ENCODE measurements at places on chromosomes 3 and 15.

DNA sequence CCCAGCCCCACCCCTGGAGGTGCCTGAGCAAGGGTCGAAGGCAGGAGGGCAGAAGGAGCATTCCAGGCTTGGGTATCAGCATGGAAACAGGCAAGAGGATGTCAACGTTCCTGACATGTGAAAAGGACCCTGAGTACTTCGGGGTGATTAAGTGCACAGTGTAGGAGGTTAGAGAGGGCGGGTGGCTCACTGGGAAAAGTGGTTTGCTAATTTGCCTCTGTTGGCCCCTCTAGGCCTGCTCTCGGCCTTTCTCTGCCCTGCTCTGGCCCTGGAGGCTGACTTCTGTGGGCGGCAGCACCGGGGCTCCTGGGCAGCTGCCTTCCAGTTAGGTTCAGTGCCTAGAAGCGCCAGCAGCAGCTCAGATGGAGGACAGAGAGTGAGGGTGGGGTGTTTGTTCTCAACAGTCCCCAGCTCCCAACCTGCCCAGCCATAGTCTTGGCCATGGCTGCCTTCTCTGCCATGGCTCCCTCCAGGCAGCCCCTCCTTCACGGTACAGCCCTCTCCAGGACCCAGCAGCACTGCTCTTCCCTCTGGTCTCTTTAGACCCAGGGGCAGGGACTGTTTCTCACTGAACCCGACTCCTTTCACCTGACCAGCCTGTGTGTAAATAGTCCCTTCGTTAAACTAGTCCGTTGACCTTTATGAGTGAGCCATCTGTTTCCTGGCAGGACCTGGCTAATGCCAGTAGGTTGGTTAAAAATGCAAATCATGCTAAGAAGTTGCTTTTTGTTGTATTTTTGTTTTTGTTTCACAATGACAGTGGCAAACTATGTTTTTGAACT is 107.1 kb upstream of the TPM1 start:
- DNase-seq, result no peak

GRCh38 chr15:22778796-22779195 is 7.6 kb upstream of the NIPA1 start:
- no peak for DNase-seq

DNA sequence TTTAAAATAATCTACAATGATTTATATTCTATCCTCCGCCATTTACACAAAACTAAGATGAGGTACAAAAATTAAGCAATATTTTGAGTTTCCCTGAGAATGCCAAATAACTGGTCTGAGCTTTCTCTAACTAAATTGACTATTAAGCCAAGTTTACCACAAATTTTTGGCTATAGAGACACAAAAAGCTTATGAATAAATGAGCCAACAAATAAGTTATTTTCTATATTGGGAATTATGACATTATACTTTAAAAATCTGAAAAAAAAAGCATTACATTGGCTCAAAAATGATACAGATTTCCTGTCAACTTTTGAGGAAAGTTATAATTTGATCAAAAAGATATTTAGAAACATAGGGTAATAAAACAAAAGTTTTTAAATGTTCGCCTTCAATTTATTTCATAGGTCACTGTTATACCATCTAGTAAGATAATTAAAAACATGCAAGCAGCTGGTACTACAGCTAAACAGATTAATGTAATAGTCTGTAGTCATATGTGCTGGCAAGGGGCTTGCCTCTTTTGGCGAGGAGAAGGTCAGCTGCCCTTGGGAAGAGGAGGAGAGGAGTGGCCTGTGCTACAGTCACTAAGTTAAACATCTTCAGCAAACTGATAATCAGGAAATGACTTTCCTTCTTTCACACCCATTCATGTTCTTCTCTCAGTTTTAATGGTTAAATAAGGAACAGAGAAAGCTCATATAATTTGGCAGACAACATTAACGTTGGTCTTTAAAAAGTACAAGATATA is 318.5 kb downstream of the TBC1D5 start:
- peak; percentile 14 for DNase-seq

- DNase-seq, result peak; percentile 72
Observed at GRCh38 chr15:92797168-92798052, 102.7 kb upstream of the CHD2 start.

GRCh38 chr3:120449701-120450599 is 842 bp downstream of the FSTL1 start:
- peak; percentile 92 for DNase-seq

DNA sequence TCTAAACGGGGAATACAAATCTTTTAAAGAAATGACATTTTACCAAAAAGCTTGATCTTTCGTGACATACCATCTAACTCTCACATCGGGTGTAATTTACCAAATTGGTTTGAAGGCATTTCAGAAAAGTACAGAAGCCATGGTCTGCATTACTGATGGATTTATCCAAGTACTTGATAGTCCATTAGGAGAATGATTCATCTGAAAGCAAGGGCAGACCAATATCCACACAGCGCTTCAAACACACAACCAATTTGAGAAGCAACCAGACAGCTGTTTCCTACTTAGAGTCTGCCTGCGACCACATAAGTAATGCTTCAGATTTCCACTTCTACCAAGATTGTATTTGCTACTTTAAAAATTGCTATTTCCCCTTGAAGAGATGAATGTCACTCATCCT is 697.6 kb upstream of the ALCAM start:
- no peak for DNase-seq

DNA sequence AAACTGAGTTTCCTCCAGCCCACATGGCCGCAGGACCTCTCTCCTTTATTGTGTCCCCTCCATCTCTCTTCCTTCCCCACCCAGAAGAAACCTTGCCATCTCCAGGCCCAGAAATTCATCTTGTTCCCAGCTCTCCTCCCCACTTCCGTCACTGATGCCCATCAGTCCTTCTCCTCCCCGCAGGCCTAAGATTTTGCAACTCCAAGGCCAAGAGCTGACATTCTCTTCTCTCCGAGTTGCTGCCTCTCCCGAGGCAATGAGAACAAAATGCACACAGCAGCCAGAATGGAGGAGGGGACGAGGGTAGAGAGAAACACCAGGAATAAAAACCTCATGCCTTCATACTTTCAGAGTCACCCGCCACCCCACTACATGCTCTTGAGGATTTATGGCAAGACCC is 526.5 kb upstream of the PROK2 start:
- DNase-seq, result no peak

DNA sequence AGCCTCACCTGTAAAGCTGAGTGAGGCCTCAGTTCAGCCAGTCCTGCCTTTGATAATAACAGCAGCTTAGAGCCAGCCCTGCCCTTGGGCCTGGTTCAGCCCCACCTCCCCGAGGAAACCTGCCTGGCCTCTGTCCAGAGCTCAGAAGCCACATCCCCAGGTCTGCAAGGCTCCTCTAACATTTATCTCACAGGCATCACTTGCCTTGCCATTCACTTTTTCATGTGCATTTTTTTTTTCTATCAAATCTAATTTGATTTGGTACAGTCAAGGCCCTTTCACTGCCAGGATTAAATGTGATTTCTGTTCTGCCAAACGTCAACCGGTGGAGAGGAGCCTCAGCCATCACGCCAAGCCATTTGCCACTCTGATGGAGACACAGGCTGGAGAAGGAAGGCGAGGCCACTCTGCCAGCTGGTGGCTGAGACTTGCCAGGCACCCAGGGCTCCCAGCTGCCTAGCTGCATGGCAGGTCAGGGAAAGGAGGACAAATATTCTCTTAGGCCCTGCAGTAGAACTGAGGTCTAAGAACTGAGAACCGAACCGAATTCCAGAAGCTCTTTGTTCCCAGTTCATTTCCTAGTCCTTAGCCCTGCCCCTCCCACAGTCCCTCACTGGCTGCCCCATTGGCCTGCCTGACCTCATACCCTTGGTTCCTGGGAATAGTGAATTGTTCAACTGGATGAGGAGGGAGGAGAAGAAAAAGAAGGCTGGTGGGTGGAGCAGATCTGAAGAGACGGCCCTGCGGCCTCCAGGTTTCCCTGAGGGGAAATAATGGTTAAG is 76.4 kb downstream of the SPSB4 start:
- DNase-seq, result no peak

DNA sequence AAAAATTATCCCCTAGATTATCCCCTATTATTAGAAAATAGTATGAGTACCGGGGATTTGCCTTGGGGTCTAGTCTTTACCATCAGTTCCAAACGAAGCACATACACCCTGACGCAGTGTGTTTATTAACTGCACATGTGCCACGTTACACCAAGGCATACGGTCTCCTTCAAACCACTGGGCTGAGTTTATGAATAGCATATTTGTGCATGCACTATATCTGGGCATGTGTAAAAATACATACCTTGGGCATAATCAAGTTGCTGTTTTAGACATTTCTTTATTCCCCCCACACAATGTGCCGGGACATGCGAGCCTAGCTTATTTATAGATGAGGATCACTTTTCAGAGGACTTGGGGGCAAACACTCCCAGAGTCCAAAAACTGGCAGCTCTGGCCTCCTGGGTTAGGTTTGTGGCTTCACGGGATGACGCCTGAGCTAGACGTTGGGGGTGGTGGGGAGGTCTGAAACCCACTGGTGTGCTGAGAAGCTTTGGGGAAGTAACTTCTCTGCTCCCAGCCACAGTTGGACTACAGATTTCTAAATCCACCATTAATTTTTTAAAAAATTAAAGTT is 16.2 kb downstream of the IGDCC4 start:
- DNase-seq, result peak; percentile 55

- peak; percentile 83 for DNase-seq
Observed at GRCh38 chr3:15268033-15268631, 62.1 kb downstream of the CAPN7 start.

GRCh38 chr3:189288348-189289235 is 116.8 kb downstream of the TPRG1 start:
- DNase-seq, result no peak

DNA sequence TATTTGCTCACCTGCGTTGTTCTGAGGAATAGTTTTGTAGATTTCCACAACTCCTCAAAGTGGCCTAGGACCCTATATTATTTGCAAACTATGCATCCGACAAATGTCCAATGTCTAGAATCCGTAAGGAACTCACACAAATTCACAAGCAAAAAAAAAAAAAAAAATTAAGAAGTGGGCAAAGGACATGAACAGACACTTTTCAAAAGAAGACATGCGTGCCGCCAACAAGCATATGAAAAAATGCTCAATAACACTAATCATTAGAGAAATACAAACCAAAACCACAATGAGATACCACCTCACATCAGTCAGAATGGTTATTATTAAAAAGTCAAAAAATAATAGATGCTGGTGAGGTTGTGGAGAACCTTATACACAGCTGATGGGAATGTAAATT is 398.5 kb upstream of the PROK2 start:
- DNase-seq, result no peak

- no peak for DNase-seq
Observed at GRCh38 chr3:136885357-136886213, 23.6 kb downstream of the NCK1 start.

DNA sequence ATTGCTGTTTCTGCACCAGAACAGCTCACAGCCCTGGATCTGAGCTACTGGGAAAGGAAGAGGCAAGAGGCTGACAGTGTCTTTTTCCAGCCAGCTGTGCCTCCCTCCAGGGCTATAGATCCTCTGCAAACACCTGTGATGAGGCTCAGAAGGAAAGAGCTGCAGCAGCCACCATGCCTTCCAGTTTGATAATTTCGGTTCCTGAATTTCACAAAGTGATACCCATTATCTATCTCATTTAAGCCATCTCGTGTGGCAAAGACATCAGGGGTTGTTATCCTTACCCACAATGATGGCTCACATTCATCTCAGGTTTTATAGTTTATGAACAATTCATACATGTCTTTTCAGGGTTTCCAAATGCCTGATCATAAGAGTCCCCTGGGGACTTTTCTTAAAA is 1.8 kb upstream of the LARP6 start:
- DNase-seq, result no peak

GRCh38 chr15:60525341-60526039 is 46.5 kb upstream of the ICE2 start:
- peak; percentile 30 for DNase-seq

DNA sequence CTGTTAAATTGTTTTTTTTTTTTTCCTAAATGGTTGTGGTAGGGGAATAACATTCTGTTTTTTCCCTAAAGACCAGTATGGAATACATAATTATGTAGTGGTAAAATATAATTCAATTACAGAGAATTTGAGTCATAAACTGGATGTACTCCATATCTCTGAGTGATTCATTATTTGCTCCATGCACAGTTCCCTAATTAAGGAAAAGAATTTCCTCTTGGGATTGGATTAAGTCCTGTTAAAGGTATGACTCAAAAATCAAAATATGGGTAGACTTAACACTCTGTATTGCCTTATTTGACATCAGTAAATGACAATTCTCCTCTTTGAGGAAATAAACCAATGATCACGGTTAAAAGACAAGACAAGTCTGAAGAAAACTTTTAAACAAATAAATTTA is 78.0 kb upstream of the KCNH8 start:
- DNase-seq, result peak; percentile 50

DNA sequence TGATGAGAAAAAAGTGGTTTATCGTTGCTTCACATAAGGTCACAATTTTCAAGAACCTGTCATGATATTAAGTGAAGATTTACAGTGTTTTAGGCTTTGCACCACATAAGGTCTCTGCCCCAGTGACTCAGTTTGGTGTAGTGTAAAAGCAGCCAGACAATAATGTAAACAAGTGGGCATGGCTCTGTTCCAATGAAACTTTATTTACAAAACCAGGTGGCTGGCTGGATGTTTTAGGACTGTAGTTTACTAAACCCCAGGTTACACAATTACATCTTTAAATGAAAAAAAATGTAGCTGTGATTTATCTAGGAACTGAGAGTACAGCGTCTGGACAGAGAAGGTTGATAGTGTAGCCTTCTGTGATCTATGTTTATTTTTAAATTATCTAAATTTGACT is 9.7 kb upstream of the FBXL22 start:
- DNase-seq, result no peak

DNA sequence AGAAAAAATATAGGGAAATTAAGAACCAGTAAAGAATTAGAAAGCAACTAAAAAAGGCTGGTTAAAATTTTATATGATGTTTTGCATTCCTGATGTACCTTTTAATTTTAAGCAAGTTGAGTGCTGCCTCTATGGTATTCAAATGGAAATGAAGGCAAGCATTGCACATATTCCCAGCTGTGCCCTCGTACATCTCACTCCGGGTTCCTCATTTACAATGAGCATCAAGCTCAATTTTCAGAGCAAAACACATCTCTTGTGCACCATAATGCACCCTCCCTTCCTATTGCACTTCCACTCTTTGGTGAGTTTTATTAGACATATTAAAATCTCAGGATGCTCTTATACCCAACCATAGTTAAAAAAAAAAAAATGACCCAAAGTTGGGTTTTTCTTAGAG is 267.9 kb downstream of the CHST2 start:
- no peak for DNase-seq

- peak; percentile 58 for DNase-seq
Observed at GRCh38 chr15:88954431-88955277, 41.5 kb upstream of the MFGE8 start.

DNA sequence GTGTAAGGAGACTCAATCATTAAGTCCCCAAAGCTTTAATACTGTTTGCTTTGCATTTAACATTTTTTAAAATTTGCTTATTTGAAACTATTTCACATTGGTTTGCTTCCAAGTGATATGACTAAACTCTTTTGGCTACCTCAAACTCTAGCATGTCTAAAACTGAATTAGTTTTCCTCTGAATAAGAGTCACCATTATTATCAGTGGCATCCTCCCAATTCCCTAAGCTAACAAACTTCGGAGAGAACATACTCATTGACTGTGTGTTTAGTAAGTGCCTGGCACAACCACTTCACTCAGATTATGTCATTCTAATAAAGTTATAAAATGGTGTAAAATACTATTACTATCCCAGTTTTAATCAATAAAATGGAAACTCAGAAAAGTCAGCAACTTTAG is 21.9 kb downstream of the ATOSA start:
- peak; percentile 85 for DNase-seq
